Right hindlimb (tissue), 1 donor: ENCODE measurements at places on chromosomes 6 and 20.

GRCh38 chr20:57392512-57393271, 1.5 kb downstream of the RBM38 start:
- no peak for DNase-seq

GRCh38 chr20:57797401-57797800, 87.6 kb upstream of the PMEPA1 start:
- no peak for DNase-seq

DNA sequence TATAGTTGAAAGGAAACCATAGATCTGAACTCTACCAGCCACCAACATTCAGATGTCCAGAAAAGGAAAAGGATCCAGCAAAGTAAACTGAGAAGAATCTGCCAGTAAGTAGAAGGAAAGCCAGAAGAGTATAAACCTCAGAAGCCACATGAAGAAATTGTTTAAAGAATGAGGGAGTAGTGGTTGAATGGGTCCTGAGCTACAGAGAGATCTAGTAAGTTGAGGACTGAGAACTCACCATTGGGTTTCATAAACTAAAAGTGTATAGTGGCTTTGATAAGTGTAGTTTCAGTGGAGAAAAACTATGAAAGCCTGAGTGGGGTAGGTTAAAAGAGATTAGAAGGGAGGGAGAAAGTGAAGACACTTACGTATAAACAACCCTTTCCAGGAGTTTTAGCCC, 32.0 kb upstream of the SUMO4 start:
- DNase-seq = no peak

DNA sequence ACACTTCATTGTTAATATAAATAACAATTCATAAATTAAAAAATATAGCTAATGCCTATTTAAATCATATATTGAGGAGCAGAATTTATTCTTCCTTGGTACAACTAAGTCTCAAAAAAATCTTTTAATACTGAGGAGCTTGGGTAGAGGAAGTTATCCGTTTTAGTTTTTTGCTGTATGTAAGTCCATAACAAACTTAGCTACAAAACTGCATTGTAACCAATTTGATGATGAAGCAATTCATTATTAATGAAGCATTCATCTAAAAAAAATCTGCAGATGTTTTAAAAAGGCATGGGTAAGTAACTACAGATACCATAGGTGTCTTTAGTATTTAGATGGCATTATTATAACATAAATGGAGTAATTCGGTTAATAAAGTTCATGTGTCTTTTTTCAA, 1.3 kb downstream of the KHDRBS2 start:
- DNase-seq = no peak

DNA sequence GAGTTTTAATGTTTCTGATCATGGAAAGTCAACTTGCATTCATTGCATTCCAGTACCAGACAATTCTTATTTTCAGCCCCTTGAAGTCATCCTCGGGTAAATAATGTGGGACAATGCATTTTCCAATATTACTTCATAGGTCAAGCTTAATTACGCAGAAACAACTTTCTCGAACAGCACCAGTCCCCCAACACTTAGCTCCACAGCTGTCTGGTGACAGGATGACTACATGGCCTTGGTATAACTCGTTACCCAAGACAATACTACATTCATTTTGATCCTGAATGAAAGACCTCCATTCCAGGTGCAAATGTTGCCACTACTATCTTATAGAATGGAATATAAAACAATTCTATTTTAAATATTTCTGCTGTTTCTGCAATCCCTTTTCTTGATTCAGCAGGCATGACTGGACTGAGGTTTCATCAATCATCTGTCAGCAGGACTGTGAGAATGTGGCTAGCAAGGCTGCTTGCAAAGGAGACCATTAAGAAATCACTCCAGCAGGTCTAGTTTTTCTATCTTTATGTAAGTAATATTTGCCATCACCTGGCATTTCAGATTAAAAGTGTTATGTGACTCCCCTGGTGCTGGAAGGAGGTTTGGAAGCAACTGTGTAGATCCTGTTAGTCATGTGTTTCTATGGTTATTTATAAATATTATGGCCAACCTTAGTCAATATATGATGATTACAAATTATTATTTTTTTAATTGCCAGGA, 147.9 kb downstream of the HAO1 start:
- DNase-seq = no peak

- DNase-seq = no peak
Observed at GRCh38 chr6:125165256-125165655, 11.7 kb downstream of the TPD52L1 start.

DNA sequence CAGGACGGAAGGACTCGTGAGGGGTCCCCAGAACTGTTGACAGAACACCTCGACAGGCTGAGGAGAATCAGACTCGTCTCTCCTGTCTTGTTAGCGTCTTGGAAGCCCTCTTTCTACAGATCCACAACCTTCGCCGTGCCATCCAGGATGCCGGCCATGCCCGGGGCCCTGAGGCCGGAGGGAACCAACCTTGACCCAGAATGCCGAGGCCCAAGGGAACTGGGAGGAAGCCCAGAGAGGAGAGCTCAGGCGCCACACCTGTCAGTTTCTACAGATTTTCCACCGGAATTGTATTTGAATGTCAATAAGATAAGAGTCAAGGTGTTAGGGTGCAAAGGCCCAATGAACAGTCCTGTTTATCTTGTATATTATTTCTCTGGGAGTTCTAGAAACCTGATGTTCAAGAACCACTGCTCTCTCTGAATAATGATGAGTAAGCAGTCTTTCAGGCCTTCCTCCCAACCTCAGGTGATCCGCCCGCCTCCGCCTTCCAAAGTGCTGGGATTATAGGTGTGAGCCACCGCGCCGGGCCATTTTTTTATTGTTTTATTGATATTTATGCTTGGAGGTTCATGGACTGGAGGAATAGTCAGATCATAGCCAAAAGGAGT, 799 bp upstream of the ME1 start:
- DNase-seq = no peak

DNA sequence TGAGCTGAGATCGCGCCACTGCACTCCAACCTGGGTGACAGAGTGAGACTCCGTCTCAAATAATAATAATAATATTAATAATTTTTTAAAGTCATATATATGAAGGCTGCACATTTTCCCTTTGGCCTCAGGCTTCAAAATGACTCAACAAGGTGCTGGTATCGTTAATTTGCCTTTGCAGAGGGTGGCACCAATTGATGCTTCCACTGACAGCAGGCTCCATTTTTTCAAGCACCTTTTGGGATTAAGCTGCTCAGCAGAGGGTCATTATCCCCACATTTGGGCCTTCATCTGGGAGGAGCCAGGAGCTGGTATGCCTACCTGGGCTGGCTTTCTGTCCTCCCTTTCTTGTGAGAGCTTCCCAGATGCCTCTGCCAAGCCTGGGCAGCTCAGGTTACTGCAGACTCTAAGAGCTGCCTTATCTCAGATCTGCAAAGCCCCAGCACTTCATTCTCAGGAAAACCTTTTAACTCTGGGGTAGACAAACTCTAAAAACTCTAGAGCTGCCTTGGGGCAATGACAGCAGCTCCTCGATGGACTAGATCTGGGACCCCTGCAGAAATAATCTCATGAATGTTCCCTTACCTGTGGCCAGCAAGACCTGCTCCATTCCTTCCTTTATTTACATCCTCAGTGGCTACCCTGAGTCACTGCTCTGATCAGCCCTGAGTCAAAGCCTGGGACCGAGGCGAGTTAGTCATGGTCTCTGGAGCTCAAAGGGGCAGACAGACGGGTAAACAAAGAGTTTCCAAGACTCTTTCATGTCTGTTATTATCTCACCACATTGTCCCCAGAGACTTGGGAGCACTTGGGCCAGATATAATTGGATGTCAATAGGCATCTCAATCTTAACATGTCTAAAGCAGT, 80.0 kb upstream of the EYA2 start:
- DNase-seq = no peak

DNA sequence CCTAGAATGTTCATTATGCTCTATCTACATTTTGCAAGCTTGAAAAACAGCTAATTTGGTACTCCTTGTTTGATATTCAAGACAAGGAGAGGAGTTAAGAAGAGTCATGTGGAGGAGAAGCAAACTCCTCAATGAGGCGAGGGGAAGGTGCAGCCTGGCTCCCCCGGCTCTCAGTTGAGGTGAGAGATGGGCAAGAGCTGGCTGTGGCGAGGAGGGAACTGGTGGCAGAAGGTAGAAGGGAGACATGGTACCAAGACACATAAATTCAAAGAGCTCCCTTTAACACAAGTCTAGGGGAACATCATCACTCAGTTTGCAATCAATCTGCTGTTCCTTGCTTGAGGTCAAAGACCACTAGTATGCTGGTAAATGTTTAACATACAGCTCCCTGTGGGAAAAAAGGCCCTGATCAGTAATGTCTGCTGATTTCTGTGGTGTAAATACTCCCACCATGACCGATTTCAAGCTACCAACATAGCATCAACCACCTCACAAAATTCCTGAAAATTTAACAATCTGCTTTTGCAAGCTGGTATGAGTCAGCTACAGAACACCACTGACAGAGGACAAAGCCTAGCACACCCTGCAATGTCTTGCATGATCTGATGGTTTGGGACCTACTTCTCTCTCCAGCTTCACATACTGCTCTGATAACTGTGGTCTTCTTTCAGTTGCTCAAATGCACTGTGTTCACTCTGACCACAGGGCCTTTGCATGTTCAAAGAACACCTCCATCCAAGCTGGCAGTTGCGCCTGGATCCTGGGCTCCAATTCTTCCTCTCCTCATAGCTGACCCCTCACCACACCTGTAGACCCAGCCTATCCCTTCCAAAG, 516.3 kb upstream of the CHD6 start:
- DNase-seq = no peak

DNA sequence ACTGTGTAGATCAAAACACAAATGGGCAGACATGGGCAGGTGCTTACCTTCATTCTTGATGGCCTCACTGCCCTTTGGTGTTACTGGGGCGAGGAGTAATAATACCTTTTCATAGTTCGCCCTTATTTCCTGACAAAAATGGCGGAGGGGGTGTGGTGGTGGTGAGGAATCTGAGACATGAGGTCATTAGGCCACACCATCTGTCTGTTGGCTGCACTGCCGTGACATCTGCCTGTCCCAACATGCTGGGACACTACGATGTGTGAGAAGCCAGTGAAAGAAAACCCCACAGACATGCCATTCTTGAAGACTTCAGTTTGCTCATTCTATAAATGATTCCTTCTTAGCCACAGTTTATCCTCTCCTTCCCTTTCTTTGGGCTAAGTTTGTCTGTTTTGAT, 13.4 kb upstream of the MAPRE1 start:
- DNase-seq = no peak

DNA sequence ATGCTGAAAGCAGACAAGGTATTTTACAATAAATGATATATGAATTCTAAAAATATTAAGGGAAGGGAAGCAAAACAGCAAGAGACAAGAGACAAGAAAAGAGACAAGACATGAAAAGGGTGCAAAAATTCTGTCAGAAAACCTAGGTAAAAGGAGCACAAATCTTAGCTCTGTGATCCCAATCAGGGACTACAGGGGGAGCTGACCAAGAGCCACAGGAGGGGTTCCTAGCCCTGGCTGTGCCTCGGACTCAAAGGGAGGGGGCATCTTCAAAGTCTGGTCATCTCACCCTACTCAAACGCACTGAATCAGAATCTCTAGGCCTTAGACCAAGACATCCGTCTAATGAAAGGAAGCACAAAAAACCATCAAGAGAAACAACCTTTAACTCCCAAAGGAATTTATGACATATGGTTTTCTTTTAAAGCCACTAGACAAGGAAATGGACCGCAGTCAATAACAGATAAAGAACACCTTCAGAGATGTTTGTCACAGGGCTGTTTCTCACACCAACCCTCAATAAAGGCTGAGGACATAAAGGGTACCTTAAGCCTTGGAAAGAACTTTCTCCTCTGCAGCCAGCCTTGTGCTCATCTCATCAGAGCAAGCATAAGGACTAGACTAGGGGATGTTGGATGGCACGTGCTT, 130.4 kb upstream of the CDYL start:
- DNase-seq = no peak

DNA sequence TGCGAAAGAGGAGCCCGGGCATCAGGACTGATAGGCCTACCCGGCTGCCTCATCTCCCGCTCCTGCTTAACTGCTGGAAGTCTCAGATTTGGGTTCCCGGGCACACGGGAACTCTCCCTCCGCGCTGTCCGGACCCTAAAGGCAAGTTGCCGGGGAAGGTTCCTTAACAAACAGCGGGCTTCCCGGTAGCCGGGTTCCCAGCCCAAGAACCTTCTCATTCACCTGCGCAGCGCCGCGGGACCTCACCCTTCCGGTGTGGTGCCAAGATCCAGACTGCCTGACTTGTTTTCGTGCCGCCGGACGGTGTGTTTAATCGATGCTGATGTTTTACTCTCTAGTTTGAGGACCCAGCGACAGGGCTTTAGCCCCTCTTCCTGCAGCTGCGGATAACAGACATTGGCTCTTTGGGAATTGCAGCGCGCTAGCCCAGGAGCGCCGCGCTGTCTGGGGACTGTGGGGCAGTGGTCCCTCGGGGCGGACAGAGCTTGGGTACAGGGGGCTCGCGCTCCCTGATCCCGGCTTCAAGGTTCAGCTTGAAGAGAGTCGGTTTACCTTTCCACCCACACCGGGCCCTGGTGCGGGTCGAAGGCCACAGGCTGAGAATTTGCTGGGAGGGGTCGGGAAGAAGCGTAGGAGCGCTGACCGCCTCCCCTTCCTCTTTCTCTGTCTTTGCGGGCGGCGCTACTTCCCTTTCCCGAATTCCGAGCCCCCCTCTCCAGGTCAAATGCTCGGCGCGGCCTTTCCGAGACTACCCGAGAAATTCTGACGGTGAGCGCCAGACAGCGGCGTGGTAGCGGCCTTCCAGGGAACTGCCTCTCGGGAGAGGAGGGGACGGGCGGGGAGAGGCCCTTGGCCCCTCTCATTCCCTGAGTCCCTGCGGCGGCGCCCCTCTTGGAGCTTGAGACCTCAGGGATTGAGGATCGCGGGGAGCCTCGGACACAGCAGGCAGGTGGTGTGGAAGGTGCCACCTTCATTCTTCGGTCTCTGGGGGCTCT, 17.2 kb downstream of the ABT1 start:
- no peak for DNase-seq

- DNase-seq = no peak
Observed at GRCh38 chr6:16473908-16474771, 235.8 kb downstream of the GMPR start.

- DNase-seq = peak; percentile 67
Observed at GRCh38 chr6:90403489-90404381, 107.1 kb upstream of the BACH2 start.
